ENCODE measurements at places on chromosomes 5 and 9.

- no peak for DNase-seq
Observed at GRCh38 chr9:100379862-100380261, 27.1 kb upstream of the TEX10 start.

DNA sequence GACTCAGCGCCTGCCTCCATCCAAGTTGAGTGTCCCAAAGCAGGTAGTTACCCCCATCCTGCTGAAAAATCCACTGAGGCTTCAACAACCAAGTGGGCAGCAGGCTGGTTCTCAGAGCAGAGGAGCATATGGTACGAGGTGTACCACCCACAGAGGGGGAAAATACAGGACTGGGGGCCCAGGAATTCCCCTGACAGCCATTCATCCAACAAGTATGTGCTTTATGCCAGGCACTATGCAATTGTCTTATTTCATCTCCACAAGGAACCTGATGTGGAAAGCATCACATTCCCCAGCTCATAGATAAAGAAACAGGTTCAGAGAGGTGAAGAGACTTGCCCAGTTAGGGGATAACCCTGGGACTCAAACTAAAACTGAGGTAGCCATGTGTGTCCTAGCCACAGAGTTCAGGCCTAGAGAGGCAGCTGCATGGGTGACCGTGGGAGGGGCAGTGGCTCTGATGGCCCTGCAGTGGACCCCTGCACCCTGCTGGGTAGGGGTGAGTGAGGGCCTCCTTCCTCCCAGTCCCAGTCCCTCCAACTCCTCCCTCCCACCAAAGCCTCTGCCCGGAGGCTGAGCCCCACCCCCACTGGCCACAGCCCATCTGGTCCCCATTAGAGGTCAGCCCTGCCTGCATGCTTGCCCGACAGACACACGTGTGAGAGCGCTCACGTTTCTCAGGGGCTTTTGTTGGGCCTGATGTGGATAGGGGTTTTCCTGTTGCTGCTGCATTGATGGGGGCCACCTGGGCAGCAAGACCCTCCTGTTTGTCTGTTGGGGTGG is 11.5 kb downstream of the PDLIM4 start:
- DNase-seq, result no peak

DNA sequence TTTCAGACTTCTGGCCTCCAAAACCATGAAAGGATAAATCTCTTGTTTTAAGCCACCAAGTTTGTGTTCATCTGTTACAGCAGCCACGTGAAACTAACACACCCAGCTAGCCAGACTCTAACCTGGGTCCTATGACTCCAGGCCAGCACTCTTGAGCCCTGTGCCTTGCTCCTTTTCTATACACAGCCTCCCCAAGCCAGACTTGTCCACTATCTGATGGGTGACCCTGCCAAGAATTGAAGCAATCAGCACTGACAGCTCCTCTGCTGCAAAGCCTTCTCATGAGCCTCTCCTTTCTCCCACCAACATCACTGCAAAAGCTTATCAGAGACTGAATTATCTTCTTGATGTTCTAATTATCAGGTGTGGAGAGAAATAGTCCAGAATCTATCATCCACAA is 41.4 kb downstream of the SIL1 start:
- DNase-seq, result no peak

DNA sequence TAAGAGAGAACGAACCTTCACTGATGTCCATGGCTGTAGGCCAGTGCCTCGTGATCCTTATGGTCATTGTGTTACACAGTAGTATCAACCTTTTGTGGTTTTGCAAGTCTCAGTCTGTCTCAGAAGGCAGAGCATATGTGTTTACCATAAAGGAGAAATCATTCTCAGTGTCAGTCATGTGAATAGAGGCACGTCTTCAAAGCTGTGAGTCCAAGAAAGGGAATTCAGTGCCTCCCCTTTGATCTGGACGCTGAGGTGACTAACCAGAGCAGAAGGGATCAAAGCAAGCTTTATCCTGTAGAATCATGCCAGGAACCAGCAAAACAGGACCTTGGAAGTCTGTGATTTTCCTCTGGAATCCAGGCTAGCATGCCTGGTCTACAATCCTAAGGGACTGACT is 433.9 kb downstream of the DNAH5 start:
- no peak for DNase-seq

DNA sequence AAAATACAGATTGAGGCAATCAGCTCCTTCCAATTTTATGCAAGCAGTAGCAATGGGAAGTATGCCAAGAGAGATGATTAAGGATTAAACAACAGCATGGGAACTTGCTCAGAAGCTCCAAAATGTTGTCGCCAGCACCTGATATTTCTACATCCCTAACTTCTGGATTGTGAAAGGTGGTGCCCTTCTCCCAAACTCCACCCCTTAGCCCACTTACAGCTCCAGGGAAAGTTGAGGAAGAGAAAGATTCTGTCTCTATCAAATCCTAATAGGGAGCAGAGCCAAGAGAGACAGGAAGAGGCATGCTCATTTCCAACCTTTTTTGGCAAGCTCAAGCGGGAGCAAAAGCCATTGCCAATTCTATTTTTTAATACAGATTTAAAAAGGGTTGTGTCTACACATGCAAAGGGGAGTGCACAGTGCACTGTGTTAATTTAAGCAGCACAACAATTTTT is 92.4 kb upstream of the NR3C1 start:
- DNase-seq, result no peak

DNA sequence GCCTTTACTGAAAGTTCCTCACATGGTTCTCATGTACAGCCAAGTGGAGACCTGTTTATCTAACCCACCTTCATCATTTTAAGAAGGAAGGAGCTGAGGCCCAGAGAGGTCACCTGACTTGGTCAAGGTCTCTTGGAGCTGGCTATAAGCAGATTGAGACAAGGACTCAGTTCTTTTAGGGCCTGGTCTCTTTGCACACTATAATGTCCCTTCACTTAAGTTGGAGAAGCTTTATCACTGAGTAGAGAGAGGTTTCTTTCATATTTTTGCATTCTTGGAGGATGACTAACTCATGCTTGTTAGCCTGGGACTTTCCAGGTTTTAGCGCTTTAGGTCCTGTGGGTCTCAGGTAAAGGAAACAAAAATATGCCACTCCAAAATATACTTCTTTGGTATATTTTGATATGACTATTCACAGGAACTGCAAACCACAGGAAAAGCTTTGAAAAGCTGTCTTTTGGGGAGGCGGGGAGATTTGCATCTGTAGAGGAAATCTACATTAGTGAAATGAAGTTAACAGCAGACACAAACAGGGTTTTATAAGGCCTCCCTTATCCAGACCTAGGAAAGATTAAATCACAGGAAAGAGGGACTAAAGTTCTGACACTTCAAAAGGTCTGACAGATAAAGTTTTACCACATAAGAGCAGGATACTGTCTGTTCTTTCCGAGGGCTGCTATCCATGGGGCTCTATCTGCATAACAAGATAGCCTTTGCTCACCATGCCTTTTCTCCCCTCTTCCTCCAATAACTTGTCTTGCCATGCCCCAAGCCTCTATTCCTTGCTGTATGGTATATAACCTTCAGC is 95.8 kb upstream of the ANKRD55 start:
- no peak for DNase-seq

GRCh38 chr5:151541571-151541970 is 49.6 kb downstream of the FAT2 start:
- no peak for DNase-seq

All from T-helper 9 cell (primary cell).